HuH-7 (cell line): ENCODE measurements at places on chromosomes 5 and 9.

DNA sequence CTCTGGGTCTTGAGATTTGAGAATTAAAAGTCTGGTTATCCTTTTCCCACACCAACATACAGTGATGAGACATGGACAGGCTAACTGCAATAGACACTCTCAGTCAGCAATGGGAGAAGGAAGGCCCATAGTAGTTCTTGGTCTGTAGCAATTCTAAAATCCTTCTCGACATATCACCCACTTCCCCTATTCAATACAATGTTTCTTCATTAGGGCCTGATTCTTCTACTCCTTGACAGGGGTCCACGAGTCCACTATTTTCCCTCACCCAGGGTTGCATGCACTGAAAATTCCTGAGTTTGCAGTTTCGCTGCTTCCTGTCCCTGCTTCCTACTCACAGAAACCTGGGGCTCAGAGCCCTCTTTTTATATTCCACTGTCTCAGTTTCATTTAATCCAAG, 402.8 kb downstream of the MAT2B start:
- no peak for DNase-seq

- no peak for DNase-seq
These were observed 128.8 kb upstream of the MAP3K1 start for GRCh38 chr5:56686337-56687195.

DNA sequence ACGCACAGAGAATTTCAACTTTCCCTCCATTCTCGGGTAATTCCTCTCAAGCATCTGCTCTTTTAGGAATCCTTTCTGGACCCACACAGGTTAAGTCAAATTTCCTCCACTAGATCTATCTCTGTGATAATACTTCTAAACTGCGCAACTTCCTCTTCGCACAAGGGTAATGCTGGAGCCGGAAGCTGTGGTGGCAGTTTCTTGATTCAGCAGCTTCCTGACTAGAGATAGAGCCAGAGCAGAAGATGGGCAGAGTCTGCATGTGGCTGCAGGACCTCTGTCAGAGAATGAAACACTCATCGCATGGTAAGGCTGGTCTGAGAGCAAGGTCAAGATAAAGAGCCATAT, 11.1 kb upstream of the CDC42SE2 start:
- no peak for DNase-seq

DNA sequence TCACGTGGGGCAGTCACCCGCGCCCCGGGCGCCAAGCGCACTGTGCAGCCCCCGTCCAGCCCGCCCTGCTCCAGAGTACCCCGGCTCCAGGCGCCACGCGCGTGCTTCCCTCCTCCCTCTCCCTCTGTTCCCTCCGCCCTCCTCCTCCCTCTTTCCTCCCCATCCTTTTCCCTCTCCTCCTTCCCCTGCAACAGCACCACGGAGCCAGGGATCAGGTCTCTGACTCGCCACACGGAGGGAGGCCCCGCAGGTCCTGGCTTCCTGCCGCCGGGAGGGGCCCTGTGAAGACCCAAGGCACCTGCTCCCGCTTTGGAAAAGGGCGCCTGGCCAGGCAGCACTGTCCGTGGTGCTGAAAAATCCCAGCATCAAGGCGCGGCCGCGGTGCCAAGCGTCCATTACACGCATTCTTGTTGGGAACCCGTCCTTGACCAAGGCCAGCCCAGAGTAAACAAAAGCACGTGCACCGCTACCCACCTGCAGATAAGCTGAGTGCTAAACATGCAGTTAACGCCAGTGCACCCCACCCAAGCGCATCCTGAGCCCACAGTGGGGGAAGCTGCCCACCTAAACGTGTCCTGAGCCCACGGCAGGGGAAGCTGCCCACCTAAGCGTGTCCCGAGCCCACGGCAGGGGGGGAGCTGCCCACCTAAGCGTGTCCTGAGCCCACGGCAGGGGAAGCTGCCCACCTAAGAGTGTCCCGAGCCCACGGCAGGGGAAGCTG, 21.7 kb downstream of the SLC6A18 start:
- DNase-seq: peak; percentile 74

GRCh38 chr5:79229357-79230174, 6.4 kb upstream of the JMY start:
- DNase-seq: no peak

DNA sequence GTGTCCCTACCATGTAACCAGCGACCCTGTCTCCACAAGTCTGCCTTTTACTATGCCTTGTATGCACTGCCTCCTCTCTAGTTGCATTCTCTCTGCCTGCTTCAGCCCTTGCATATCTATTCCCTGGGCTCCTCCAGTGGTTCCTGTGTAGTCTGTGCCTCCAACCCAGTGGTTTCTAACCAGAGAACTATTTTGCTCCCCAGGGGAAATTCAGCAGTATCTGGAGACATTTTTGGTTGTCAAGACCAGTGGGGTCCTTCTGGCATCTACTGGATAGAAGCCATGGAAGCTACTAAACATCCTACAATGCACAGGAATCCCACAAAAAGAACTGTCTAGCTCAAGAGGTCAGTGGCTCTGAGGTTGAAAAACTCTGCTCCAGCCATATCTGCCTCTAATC, 224.1 kb upstream of the RASEF start:
- DNase-seq: no peak

DNA sequence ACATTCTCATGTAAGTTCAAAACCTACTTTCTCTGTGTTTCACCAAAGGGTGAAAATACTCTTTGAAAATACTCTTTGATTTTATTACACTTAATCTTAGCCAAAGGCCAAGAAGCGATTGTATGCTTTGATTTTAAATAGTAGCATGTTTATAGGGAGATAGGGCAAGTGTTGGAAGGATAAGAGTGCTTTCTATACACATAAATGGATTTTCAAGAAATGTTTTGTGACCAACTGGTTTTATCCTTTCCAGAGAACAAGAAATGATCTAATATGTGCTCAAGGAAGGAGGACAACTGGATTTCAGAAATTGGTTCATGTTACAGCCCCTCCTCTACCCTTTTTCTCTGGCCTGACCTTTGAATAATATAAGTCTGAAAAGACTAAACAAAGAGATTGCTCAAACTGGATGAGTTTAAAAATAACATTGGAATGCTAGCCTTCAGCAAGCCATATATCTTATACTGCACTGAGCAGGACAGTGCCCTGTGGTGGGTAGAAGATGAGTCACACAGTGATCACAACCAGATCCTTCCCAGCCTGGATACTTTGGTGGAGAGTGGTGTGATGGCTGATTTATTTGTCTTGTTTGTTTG, 13.1 kb downstream of the PALM2AKAP2 start:
- DNase-seq: no peak

- no peak for DNase-seq
These were observed 1.5 kb downstream of the FAM81B start for GRCh38 chr5:95392593-95393182.

DNA sequence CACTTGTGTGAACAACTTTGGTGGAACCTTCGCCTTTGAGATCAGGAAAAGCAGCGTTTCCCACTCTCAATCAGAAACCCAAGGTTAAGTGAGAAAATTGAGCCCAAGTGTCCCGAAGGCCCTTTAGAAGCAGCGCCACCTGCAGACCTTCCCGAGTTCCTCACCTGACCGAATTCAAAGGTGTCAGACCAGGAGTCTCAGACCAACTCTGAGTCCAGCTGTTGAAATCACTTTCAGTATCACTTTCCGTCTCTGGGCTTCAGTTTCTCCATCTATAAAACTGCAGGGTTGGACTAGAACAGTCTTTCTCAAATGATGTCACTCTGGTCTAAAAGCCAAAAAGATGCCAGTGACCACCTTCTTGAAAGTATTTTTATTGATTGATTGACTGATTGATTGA, 31.7 kb upstream of the GRHPR start:
- peak; percentile 76 for DNase-seq

- DNase-seq: no peak
These were observed 338.6 kb upstream of the PCSK5 start for GRCh38 chr9:75551861-75552260.

GRCh38 chr5:139108063-139108824, 89.9 kb downstream of the SIL1 start:
- DNase-seq: no peak

GRCh38 chr9:122393284-122393983, 22.6 kb downstream of the PTGS1 start:
- no peak for DNase-seq

- no peak for DNase-seq
These were observed 436.7 kb downstream of the CTNND2 start for GRCh38 chr5:11467588-11467987.

GRCh38 chr9:18346745-18347144, 127.2 kb upstream of the ADAMTSL1 start:
- DNase-seq: no peak

DNA sequence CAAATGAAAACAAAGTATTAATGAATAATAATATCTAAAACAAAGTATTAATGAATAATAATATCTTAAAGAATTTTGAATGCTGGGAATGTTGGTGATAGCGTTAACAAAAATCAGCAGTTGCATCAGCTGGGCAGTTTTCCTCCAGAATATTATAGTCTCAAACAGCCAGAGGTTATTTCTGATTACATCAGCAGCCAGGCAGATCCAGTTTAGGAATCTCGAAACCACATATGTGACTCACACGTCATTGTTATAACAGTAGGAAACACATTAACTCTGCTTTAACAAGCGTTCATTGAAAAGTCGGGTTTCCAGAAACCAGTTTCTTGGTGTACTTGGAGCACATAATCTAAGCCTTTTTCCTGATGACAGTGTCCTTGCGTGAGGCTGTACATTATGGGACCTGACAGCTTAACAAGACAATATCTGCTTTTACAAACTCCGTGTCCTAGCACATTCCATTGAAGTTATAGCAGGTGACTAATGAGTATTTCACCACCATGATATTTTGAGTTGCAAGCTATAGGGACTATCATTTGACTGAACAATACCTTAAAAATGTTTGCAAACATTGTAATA, 559.5 kb upstream of the KLF4 start:
- no peak for DNase-seq

DNA sequence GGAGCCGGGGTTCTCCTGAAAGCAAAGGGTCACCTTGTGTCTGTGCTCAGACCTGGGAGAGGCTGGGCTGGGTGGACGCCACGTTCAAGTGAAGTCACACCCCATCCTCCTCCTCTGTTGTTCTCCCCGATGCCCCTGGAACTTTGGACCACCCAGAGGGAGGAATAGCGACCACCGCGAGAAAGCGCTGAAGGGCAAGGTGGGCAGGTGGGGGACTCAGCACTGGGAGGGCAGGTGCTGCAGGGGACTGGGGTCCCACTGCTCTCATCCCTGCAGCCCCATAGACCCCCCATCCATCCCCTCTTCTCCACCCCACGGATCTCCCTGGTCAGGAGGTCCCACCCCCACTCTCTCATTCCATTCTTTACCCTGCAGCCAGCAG, 48.8 kb upstream of the COL5A1 start:
- no peak for DNase-seq

DNA sequence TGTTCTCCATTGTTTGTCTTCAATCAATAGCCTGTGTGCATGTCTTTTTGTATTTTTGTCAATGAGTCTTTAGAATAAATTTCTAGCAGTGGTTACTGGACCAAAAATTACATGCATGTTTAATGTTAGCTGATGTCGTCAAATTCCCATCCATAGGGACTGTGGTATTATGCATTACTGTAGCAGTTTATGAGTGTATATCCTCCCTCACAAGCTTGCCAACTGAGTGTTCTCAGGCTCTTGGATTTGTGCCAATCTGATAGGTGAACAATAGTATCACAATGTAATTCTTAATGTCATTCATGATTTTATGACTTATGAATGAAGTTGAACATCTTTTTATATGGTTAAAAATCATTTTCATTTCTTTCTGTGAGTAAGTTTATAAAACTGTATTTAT, 13.0 kb downstream of the SNX24 start:
- DNase-seq: no peak

DNA sequence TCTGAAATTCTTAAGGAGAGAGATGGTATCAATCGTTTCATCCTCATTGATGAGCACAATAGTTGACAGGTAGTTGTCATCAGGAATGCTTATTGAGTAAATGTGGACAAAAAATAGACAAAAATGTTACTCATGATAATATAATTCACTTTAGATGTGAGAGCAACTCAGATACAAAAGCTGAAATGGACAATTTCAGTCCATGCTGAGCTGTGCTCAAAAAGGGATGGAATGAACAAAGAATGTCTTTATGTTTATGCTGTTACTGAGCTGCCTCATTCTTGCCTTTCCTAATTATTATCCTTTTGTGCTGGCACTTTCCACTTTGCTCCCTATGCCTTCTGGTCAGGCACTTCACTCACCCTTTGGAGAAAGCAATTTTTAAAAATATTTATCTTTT, 49.5 kb downstream of the JAKMIP2 start:
- DNase-seq: no peak

DNA sequence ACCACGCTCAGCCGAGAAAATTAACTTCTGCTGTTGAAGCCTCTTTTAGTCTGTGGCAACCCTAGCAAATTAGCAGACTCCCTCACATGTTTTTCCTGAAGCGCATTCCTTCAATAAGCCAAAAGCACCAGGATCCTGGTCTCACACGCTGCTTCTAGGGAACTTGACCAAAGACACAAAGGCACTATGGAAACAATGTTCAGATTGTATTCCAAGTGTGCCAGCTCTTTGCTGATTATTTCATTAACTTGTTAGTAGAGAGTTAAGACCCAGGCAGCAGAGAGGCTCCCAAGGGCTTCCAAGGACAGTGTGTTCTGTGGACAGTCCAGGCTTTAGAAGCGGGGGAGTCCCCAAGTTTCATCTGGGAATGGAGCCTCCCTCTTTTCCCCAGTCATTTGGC, 94.4 kb upstream of the BASP1 start:
- DNase-seq: no peak

DNA sequence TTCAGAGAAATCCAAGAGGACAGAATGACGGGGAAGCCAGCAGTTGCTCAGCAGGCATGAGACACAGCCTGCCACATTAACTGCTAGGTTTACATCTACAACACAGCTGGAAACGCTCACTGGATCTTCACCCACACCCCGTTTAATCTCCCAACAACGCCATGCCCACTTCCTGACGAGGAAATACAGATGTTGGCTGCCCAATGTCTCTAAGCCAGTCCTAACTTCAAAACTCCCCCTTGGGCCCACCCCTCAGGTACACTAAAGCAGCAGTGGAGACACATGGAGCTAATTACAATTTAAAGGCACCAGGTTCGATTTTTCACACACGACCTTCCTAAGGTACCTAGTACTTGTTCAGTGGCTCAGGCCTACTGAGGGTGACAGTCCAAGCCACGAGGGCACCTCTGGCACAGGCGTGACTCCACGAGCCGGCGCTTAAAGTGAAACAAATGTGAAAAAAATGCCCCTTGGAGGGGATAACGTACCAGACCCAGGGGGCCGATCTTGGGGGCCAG, 904 bp downstream of the RPL12 start:
- no peak for DNase-seq

DNA sequence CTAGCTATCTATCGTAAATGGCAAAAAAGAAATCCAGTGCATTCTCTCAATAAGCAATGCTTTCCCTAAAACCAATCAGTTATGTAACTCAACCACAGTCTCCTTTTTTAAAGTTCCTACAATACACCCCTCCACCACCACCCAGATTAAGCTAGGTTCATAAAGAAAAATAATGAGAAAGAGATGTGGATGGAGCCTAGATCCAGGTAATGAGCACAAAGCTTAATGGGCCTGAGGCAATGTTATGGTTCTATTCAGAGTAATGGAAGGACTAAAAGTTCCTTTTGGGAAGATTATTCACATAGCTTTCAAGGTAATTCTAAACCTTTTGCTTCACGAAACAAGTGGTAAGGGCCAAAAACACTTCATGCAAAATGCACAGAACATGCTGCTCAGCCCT, 113.5 kb downstream of the MPDZ start:
- no peak for DNase-seq

GRCh38 chr5:133907075-133907474, 61.4 kb downstream of the C5orf15 start:
- no peak for DNase-seq
